ENCODE measurements at places on chromosomes 12 and 14.

- DNase-seq = no peak
Observed at GRCh38 chr12:120357104-120357503, 11.9 kb downstream of the MSI1 start.

DNA sequence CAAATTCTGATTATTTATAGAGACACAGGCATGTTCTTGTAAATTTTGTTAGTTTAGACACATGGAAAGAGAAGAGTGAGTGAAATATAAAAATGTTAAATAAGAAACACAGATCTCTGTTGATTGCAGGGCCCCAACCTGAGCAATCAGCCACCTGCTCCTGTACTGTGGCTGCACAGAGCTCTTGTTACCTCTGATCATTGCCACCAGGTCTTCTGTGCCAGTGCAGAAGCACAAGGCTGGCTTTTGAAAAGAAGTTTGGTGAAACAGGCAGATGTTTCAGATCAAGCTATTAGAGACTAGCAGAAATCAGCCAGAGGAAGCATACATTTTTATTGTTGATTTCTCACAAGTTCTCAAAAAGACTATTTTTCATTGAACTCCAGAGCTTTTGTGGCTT is 434.1 kb upstream of the OR4E1 start:
- DNase-seq = no peak

DNA sequence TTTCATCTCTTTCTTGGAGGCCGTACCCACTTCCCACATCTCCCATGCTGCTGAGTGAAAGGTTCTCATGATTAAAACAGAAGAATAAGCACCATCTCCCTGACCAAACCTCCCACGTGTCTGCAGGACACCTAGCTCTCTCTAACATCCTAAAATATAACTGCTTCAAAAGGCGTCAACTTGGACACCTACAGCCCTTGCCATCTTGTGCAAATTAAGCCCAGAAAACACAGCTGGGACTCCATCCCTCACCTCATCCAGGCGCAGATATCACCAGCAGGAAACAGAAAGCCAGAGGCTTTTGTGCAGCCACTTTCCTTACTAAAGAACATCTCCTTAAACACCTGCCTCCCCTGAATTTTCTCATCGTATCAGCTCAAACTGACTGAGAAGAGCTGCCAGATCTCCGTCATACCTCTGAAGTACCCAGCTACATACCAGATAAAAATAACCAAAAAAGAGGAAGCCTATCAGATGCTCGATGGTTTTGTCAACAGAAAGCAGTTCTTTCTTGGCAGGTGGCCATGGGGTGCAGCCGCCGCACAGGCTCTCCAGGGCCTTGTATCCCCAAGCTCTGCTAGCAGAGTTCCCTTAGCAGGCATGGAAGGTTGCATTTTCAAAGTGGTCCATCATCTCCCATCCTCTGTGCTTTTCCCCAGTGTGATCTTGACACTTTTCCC is 28.8 kb downstream of the MAP3K9 start:
- DNase-seq = no peak

- DNase-seq = no peak
Observed at GRCh38 chr12:45315462-45315861, 99.6 kb downstream of the ANO6 start.
